ENCODE measurements at places on chromosomes 6 and 20.

- DNase-seq, result no peak
These were observed 126.8 kb downstream of the IPCEF1 start for GRCh38 chr6:154229786-154230185.

DNA sequence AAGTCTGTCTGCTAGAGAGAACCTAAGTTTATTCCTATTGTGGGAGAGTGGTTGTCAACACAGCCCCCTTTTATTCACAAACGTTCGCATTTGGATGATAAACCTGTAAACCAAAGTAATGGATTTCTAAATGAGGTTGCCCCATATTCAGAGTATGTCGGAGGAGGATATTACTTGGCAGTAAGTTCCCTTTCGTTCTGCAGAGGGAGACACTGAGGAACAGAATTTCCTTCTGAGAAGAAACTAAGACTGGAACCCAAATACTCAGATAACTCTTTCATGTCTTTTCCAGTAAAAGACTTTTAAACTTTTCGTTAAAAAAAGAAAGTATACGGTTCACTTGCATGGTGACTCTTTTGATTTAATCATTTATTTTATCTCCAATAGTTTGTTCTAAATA is 754.6 kb upstream of the MMS22L start:
- DNase-seq, result no peak

GRCh38 chr6:160667639-160668481 is 3.8 kb upstream of the LPA start:
- peak; percentile 3 for DNase-seq

GRCh38 chr20:34088305-34089174 is 23.5 kb downstream of the EIF2S2 start:
- no peak for DNase-seq

GRCh38 chr6:123598011-123598410 is 38.7 kb downstream of the TRDN start:
- DNase-seq, result no peak

DNA sequence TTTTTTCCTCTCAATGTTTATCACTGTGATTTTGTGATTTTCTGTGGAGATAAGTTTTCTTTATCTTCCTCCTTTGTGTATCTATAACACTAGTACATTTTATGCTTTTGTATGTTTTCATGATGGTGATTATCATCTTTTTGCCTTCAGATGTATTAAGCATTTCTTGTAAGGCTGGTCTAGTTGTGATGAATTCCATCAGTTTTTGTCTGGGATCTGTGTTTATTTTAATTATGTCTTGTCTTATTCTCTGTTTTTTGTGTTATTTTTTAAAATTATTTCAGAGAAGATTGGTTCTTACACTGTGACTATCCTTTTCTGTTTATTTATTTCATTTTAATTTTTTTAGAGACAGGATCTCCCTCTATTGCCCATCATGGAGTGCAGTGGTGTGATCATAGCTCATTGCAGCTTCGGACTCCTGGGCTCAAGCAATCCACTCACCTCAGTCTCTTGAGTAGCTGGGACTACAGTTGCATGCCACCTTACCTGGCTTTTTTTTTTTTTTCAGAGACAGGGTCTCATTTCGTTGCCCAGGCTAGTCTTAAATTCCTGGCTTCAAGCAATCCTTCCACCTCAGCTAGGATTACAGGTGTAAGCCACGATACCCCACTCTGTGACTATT is 187.4 kb downstream of the SLC16A10 start:
- no peak for DNase-seq

GRCh38 chr20:23071996-23072395 is 14.1 kb downstream of the CD93 start:
- no peak for DNase-seq

DNA sequence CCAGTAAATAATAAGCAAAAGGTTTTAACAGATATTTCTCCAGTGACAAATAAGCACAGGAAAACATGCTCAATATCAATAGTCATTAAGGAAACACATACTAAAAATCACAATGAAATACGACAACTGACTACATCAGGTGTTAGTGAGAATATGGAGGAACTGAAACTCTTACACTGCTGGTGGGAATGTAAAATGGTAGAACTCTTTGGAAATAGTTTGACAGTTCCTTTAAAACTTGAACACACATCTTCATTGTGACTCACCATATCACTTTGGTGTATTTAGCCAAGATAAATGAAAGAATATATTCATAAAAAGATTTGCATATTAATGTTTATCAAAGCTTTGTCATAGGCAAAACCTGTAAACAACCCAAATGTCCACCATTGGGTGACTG is 11.3 kb upstream of the MAP3K5 start:
- DNase-seq, result no peak

- peak; percentile 79 for DNase-seq
These were observed 13.2 kb upstream of the TFB1M start for GRCh38 chr6:155327326-155328073.

- no peak for DNase-seq
These were observed 1.2 kb downstream of the EYA2 start for GRCh38 chr20:46895906-46896242.

- DNase-seq, result peak; percentile 85
These were observed at the start of gene REV3L for GRCh38 chr6:111482959-111483735. REV3L (minus strand) TSS chr6:111483218; CDS start chr6:111482888, 330 bp downstream.

DNA sequence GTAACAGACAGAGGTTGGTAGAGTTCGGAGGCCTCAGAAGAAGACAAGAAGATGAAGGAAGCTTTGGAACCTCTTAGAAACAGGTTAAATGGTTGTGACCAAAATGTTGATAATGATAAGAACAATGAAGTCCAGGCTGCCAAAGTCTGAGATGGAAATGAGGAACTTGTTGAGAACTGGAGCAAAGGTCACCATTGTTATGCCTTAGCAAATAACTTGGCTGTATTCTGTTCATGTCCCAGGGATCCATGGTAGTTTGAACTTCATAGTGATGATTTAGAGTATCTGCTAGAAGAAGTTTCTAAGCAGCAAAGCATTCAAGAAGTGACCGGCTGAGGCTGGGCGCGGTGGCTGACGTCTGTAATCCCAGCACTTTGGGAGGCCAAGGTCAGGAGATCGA is 11.1 kb upstream of the LSM14B start:
- no peak for DNase-seq

- DNase-seq, result no peak
These were observed 198.8 kb downstream of the EYA2 start for GRCh38 chr20:47093320-47093966.

DNA sequence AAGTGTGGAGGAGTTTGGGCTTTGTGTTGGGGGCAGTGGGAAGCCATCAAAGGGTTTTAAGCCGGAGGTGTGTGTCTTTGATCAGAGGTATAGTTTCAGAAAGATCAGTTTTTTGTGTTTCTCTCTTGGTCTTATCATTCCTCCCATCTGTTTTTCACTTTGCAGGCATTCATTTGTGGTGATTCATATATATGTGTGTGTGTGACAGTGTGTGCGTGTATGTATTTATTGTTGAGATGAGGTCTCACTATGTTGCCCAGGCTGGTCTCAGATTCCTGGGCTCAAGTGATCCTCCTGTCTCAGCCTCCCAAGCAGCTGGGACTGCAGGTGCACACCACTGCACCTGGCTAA is 11.1 kb upstream of the SERINC3 start:
- no peak for DNase-seq

DNA sequence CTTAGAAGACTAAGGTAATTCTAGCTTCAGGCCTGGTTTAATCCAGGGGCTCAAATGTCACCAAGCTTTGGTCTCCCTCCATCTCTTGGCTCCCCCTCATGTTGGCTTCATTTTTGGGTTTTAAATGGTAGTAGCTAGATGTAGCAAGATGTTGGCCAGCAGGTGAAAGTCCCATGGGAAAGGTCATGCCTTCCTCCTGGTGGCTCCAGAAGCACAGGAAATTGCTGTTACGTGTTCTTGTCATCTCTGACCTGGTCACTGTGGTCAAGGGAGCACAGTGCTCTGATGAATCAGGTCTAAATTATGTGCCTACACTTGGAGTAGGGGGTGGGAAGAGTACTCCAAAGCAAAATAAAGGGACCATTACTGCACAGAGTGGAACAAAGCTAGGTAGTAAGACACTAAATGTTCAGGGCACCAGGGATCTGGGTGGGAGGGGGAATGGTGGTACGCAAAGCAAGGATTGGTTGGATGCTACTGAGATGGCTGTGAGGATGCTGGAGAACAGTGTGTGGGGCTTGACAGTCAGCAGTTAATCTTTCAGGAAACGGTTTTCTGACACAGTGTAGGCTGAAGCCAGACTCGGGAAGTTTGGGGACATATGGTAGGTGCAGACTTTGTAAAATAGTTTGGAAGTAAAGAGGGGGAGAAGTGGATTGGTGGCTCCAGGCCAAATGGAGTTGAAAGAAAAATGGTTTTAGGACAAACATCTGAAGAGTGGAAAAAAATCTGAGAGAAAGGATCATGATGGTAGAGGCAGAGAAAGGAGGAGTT is 30.1 kb downstream of the CDS2 start:
- DNase-seq, result no peak

DNA sequence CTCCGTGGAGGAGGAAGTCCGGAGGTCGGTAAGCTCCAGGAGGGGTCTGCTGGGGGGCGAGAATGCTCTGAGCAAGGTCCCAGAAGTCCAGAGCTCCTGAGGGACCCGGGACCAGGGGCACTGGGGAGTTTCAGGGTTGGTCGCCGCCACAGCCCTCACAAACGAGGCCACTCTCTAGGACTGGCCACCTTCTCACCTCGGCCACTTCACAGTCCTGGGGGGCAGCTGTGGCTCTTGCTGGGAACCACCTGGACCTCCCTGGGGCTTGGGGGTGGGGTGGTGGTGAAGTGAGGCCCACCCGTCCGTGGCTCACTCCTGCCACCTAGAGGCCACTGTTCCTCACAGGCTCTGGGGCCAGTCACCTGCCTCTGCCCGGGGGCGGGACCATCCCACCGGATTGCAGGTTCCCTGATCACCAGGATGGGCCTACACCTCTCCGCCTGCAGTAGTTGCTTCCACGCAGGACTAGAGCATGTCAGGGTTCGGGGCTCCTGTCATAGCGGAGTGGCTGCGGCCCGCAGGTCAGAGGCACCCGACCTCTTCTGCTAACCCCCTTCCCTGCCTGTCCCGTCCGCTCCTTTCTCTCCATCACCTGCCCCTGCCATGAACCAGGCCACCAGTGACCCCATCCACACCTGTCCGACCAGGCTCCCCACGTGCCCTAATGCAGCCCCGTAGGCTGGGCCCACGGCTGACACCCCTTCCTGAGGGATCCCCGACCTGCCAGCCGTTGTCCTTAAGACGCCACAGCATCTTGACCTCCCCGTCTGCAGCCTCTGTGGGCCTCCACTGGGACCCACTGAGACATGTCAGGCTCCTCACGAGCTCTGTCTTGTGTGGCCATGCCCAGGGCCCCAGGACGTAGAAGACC is 5.1 kb upstream of the TCEA2 start:
- DNase-seq, result peak; percentile 83

DNA sequence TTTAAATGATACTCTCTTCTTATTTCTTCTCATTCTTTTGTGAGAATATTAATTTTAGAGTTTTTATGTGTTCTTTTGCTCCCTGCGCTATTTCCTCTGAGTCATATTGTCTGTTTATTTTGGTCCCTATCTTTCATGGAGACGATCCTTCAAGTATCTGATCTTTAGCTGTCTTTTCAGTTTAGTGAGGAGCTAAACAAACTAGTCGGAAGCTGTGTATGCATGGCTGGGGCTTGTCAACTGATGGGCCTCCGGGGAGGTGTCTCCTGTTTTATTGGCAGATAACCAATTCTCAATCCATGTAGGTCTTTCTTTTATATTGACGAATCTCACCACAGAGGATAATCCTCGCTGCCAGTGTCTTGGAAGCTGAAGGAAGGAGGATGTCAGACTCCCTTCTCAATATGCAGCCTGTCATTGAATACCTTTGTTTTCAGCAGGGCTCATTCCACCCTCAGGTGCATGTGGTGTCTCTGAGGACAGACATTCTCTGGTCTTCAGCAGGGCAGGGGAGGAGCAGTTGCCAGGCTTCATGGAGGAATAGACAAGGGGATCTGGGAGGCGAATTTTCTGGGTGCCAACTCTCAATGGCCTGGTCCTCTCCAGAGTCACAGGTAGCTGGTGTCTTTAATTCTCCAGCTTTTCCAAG is 64.9 kb downstream of the RNF182 start:
- DNase-seq, result no peak

GRCh38 chr6:102381203-102381602 is 987.7 kb downstream of the GRIK2 start:
- DNase-seq, result no peak

DNA sequence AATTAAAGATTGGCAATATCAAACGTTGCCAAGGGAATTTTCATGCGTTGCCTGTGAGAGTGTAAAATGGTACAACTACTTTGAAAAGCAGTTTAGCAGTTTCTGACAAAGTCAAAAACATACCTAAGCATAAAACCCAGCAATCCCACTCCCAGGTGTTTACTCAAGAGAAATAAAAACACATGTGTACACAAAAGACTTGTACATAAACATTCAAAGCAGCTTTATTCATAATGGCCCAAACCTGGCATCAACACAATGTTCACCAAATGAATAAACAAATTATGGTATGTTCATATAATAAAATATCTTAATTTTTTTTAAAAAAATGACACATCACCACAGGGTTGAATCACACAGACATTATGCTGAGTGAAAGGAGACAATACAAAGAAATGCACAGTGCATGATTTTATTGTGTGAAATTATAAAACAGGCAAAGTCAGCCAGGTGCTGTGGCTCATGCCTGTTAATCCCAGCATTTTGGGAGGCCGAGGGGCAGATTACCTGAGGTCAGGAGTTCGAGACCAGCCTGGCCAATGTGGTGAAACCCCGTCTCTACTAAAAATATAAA is 240.4 kb upstream of the MARCKS start:
- DNase-seq, result no peak

DNA sequence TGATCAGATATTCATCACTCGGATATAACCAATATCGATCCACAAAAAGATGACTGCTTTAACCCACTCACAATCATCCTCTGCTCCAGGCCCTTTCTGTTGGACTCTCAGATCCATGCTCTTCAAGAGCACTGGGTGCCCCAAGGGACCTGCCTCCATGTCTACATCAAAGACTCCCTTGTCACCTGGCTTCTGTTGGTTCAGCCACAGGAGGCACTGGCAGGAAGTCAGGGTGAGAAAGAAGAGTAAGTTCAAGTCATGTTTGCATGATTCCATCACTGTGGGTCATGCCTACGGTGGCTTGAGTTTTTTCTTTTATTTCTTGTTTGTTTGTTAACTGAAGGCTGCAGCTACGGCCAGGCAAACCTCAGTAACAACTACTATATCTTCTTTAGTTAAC is 243.3 kb downstream of the ADGRG6 start:
- no peak for DNase-seq

DNA sequence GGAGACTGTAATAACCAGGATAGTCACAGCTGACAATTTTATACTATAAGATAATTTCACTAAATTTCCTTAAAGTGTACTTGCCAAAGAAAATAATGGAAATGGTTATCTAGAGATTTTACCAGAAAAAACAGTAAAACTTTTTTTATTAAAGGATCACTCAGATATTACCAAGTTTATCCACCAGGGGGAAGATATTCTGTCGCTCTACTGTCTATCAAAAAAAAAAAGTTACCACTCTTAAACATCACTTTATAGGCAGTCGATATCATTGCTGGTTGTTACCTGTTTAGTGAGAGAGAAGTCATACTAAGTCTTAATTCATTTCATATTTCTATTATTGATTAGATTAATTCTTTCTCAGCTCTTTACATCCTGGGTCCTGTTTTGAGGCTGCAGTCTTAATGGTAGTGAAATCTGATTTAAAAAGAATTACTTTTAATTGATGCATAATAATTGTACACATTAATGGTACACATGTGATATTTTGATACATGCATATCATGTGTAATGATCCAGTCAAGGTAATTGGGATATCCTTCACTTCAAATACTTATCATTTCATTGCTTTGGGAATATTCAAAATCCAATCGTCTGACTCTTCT is 18.9 kb downstream of the L3MBTL3 start:
- DNase-seq, result no peak
